Astrocyte of the hippocampus (primary cell): ENCODE measurements at places on chromosomes 1 and 21.

GRCh38 chr1:155651861-155652661 is 36.5 kb downstream of the YY1AP1 start:
- DNase-seq = no peak

GRCh38 chr21:42403611-42404231 is at the start of gene UBASH3A:
Gene UBASH3A (plus strand): TSS chr21:42403902. CDS start chr21:42403946, 44 bp downstream.
- DNase-seq = no peak

- peak; percentile 85 for DNase-seq
These were observed 8.3 kb upstream of the RNF19B start for GRCh38 chr1:32972814-32973428.

DNA sequence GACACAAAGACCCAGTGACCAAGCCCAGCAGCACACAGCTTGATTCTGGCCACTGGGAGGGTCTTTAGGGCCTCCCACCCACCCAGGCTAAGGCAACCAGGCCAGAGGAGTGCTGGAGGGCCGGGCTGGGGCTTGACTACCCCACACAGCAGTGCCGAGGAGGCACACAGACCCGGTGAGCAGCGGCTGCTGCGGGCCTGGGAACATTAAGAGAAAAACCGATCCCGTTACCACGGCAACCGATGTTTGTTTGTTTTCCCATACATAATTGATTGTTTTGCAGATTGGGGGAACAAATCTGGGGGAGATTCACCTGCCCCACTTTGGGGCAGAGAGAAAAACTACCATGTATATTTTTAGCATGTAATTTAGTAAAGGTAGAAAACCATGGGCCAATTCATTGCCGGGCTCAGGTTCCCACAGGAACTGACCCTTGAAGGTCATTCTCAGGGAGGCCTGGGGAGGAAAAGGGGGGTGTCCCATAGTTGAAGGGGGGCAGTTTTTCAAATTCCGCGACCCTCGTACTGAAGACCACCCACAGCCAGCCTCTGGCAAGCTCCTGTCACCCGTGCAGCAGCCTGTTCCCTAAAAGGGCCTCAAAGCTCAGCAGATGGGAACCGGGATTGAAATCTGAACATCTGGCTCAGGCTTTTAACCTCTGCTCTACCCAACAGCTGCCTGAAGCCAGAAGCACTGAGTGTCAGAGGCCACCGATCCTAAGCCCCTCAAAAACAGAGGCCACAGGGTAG is 35.3 kb downstream of the CHD5 start:
- no peak for DNase-seq

GRCh38 chr1:53693773-53694717 is 44.9 kb downstream of the GLIS1 start:
- no peak for DNase-seq

GRCh38 chr1:232577772-232578171 is 52.2 kb downstream of the SIPA1L2 start:
- DNase-seq = no peak

- DNase-seq = no peak
These were observed 8.4 kb downstream of the MYOG start for GRCh38 chr1:203077367-203077766.

DNA sequence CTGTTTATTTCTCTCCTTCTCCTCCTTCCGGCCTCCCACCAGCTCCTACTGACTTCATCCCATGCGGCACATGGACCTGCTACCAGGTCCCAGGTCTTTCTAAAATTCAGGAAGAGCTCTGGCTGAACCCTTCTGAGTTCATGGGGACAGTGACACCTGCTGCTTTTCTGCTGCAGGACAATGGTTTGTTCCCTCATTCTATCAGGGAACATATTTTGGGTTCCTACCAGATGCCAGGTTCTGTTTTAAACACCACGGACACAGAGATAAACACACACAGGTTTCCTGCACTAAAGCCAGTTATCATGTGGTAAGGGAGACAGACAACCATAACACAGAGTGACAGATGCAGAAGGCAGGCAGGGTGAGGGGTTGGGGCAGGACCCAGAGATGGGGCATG is 114.0 kb upstream of the RAB4A start:
- DNase-seq = no peak

GRCh38 chr1:56235909-56236510 is 343.4 kb downstream of the PLPP3 start:
- no peak for DNase-seq

DNA sequence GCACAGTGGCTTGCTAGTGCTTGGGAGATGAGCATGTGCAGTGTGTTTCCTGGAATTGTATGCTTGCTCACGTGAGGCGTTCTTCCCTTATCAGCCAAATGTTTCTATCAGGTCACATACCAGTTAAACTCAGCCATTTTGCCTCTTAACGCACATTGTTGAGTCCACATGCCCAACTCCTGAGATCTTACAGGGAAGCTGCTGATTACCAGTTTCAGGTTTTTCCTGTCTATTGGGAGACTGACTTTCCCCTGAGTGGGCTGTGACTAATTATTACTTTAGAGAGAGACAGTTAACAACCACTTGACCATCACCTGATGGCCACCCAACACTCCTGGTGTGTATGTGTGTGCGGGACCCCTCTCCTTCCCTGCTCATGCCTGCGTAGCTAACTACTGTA is 161.3 kb upstream of the PTGFR start:
- DNase-seq = no peak

DNA sequence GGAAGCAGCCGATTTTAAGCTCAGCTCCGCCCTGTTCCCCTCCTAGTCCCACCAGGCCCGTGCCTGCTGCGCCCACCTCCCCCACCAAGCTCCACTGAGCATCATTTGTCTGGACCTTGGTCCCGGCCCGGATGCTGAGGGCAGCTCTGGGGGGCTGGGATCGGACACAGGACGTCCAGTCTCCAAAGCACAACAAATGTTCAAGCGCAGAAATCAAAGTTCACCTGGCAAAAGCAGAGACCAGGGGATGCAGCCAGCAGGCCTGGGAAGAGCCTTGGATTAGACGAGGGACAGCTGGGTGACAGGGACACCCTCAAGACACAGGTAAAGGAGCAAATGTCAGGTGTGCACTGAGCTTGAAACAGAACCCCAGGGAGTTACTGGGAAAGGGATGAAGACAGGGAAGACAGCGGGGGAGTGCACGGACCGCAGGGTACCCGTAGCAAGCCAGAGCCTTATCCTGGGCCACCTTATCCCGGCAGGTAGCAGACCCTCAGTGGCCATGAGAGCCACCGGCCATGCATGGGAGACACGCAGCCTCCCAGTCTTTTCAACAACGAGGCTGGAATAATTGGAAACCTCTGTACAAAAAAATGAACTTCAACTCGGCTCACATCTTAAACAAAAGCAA is 22.2 kb upstream of the TMEM52 start:
- no peak for DNase-seq

- DNase-seq = no peak
These were observed 5.8 kb upstream of the MPZL1 start for GRCh38 chr1:167716000-167716271.

GRCh38 chr1:246733704-246734103 is 9.5 kb downstream of the SCCPDH start:
- no peak for DNase-seq

GRCh38 chr21:42312626-42313104 is 2.5 kb downstream of the TFF3 start:
- DNase-seq = no peak

GRCh38 chr21:30234643-30235042 is 18.7 kb upstream of the CLDN8 start:
- no peak for DNase-seq

- DNase-seq = no peak
These were observed 65.4 kb upstream of the LYST start for GRCh38 chr1:235932090-235932510.

DNA sequence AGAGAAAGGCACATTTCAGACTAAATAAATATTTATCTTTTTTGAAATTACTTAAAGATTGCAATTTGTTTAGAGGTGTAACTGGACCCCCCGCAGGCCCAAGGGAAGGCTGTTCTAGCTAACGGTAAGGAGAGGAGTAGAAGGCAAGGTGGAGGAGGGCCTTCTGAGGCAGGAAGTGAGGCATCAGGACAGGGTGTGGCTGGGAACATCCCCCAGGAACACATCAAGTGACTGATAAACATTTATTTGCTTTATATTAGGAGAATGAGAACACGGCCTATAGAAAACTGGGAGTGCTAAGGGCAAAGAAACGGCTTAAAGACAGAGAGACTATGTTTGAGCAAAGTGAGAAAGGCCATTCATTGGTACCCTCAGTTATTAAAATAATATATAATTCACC is 23.2 kb downstream of the HIVEP3 start:
- DNase-seq = no peak

- DNase-seq = no peak
These were observed 65.4 kb downstream of the SGIP1 start for GRCh38 chr1:66599346-66599745.

- no peak for DNase-seq
These were observed 7.1 kb upstream of the C1orf159 start for GRCh38 chr1:1122981-1123480.
